Brain (organoid and tissue), 16 donors: ENCODE measurements at places on chromosomes 11 and 22.

DNA sequence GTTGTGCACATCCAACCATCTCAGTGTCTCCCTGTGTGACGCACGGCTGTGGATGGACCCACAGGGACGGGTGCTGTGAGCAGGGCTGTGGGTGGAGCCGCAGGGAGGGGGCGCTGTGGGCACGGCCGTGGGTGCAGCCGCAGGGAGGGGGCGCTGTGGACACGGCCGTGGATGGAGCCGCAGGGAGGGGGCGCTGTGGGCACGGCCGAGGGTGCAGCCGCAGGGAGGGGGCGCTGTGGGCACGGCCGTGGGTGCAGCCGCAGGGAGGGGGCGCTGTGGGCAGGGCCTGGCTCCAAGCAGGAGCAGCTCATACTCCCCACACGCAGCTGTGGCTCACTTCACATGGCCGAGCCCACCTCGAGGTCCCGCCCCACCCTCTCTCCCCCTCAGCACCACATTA is 6.0 kb upstream of the MAPK11 start:
- DNase-seq: no peak

GRCh38 chr22:43925433-43926348 is 2.1 kb downstream of the PNPLA3 start:
- DNase-seq: no peak

DNA sequence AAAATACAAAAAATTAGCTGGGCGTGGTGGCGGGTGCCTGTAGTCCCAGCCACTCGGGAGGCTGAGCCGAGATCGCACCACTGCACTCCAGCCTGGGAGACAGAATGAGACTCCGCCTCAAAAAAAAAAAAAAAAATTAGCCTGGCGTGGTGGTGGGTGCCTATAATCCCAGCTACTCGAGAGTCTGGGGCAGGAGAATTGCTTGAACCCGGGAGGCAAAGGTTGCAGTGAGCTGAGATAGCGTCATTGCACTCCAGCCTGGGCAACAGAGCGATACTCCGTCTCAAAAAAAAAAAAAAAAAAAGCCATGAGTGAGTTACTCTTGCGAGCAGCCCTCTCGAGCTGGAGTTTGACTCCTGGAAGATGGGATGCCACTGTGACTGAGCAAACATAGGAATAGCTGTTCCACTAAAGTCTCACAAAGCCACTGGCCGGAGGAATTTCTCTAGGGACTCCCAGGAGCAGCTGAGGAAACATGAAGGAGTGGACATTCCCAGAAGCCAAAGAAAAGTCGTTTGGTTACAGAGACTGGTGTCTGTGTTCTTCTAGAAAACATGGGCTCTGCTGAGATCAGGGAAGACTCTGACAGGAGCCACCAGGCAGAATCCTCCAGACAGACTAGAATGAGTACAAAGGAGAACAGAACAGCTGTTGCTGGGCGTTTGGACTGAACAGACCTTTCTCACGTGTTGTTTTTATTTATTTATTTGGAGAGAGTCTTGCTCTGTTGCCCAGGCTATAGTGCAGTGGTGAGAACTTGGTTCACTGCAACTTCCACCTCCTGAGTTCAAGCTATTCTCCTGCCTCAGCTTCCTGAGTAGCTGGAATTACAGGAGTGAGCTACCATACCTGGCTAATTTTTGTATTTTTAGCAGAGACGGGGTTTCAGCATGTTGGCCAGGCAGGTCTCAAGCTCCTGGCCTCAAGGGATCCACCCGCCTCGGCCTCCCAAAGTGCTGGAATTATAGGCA is 32.4 kb upstream of the MYH9 start:
- no peak for DNase-seq

DNA sequence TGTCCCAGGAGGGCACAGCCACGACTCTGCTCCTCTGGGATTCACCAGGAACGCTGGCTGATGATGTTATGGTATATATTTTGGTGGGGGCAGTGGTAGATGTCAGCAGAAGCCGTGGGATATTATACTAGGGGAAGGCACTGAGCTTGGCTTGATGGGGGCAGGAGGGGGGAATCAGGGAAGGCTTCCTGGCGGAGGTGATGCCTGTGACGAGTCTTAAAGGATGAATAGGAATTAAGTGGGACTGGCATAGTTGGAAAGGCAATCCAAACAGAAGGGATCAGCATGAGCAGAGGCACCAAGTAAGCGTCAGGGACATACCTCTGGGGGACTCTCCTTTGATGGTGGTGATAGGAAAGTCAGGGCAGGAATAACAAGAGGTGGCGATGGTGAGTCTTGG is 47.6 kb downstream of the TP53I11 start:
- DNase-seq: no peak

DNA sequence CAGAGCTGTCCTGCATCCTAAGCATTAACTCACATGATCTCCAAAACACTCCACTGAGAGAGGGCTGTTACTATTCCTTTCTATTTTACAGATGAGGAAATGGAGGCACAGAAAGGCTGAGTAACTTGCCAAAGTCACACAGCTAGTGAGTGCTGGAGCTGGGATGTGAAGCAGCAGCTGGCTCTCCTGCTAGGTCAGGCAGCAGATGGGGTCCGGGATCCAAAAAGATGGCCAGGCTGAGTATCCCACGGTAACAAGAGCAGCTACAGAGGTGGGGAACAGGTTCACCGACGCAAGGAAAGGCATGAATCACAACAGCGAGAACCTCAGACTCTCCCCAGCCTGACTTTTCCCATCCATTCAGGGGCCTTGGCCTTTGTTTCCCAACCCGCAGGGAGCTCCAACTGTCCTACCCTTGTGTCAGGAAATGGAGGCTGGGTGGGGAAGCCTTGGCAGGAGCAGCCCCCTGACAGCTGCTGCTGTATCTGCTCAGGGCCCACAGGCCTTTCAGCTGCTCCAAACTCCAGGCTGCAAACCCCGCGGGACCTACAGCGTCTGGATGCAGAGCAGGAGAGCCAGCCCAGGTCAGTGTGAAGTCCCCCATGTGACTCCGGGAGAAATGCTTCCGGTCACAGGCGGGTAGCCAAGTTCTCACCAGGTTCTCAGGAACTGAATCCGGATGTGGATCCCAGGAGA is 29.5 kb downstream of the DKK3 start:
- DNase-seq: peak; percentile 57

- no peak for DNase-seq
Observed at GRCh38 chr22:19884161-19884953, 29.7 kb upstream of the GNB1L start.

- no peak for DNase-seq
Observed at GRCh38 chr11:3635641-3636375, 6.0 kb downstream of the ART5 start.

DNA sequence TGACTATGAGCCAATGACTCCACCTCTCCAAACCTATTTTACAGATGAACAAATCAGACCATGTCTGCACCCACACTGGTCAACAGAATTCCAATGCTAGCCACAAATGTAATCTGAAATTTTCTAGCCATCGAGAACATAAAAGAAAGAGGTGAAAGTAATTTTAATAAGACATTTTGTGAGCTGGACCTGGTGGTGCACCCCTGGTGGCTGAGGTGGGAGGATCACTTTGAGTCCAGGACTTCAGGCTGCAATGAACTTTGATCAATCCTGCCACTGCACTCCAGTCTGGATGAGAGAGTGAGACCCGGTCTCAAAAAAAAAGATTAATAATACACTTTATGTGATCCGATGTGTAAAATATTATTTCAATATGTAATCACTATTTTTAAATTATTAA is 9.4 kb upstream of the RNF185 start:
- no peak for DNase-seq

DNA sequence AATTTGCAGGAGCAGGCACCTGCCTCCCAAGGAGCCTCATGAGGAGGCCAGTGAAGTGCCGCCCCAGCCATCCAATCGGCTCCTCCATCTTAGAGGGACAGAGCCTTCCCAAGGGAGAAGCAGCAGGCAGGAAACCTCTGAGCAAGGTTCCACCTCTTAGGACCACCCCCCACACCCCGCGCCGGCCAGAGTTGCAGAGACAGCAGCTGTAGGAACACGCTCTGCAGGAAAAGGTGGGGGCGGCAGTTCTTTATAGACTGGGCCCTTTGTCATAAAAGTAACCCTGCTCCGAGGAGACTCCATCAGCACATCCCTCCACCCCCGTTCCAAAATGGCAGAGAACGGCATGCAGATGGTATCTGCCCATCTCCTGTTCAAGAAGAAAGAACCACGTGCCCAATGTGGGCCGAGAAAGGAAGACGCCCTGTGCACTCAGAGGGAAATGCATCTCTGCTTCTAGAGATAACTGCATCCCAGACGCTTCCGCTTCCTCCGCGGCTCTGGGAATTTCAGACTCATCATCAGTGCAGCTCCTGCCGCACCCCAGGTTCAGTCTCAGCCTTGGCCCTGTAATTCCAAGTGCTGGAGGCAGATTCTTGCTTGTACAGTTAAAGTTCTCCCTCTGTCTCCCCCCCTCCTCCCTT is 98.5 kb downstream of the SPATA19 start:
- no peak for DNase-seq

DNA sequence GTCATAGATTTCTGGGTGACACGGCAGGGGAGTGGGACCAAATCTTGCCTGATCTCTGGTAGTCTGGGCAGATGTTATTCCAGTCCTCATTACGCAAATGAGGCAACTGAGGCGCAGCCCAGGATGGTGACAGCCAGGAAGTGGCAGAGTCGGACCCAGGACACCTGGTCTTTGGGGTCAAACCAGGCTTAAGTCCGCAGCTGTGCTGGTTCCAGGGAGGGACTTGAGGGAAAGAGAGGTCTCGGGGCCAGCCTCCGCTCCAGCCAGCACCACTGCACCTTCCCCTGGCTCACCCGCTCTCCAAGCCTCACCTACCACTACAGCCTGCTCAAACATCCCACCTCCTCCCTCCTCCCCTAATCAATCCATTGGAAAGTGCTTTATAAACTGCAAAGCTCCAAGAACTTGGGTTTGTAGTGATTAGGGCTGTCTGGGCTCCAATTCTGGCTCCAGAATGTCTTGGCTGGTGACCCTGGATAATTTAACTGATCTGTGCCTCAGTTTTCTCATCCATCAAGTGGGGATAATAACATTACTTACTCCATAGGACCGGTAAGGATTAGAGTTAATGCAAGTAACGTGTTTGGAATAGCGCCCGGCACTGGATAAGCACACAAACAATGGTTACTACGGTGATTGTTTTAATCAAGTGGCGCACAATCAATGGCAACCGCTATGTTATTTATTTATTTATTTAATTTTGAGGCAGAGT is 526 bp upstream of the PNPLA5 start:
- no peak for DNase-seq

- no peak for DNase-seq
Observed at GRCh38 chr11:1650034-1650917, 20.7 kb downstream of the KRTAP5-5 start.

DNA sequence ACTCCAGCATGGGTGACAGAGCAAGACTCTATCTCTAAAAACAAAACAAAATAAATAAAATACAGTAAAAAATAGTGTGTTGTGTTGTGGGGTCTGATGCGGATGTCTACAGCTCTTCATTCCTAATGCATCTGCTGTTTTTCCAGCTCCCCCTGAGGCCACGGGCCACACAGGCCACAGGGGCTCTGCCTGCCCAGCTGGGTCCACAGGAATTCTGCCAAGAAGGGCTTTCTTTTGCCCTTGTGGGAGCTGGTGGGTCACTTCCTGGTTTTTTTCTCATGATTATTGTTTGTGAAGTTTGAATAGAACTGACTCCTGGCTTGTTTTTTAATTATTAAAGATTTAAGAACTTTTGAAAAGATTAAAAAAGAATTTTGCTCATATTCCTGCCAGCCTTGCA is 67.4 kb upstream of the CLDN5 start:
- no peak for DNase-seq

- DNase-seq: no peak
Observed at GRCh38 chr11:35090125-35090524, 48.8 kb upstream of the CD44 start.

DNA sequence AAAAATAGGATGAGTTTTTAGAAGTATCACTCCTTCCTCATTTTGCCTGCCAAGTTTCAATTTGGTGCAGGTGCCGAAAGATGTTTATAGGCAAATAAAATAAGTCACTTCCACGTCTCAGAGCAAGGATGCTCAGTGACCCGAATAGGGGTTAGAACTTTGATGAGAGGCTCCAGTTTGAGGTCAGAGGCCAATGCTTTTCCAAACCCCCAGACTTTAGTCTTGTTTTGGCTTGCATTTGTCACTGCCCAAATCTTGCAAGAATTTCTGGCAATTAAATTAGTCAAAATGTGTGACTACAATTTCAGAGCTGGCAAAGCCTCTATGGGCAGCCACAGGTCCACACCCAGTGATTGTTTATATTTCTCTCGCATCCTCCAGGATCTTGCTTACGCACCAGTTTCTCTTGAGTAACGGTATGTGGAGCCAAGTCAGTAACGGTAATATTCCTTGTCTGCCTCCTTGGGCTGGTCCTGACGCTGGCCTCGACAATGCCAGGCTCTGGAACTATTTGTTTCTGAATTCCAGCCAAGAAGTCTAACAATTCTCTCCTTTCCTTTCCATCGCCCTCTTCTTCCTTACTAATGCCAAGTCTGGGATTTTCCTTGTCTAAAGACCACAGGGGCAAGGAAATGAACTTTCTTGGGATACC is 9.9 kb upstream of the NUP160 start:
- DNase-seq: no peak

DNA sequence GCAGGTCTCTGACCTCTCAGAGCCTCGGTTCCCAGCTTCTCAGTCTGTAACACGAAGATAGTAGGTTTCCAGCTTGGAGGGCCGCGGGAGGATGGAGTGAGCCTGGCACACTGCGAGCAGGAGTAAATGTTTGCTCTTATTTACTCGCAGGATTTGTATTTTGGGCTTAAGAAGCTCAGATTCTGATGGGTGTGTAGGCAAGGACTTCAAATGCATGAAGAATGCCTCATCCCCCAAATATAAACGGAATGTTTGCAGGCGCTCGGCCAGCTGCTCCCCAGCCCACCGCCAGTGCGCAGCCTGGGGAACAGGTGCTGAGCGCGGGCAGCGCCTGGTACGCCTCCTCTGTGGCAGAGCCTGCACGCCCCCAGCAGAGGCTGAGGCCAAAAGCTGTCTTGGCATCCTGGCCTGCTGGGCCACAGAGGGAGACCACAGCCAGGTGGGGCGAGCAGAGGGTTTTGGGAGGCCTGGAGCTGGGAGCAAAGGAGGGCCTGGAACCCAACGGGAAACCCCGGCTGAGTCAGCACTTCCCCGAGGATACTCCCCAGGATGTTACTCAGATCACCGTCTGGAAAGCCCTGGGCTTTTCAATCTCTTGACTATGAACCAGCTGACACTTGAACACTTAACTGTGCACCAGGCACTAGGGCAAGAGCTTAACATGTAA is 9.4 kb downstream of the EHD1 start:
- DNase-seq: no peak

DNA sequence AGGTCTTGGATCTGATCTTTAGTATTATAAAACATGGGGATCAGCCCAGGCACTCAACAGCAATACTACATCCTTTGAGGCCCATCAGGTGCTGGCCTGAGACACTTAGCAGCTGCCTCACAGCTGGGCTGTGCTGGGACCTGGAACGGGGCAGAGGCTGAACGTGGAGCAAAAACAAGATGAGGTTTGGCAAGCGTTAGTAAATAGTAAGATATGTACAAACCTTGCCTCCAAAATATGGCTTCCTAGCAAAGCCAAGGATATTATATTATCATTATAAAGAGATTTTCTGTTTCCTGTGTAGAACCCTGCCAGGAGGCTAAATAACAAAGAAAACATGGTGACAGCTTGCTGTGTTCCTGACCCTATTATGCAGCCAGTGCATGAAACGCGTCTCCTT is 60.0 kb upstream of the SPON1 start:
- no peak for DNase-seq
